ENCODE measurements at places on chromosomes 1 and 21.
A peak's percentile ranks its signal among the peaks of the same experiment; 100 is the strongest.

DNA sequence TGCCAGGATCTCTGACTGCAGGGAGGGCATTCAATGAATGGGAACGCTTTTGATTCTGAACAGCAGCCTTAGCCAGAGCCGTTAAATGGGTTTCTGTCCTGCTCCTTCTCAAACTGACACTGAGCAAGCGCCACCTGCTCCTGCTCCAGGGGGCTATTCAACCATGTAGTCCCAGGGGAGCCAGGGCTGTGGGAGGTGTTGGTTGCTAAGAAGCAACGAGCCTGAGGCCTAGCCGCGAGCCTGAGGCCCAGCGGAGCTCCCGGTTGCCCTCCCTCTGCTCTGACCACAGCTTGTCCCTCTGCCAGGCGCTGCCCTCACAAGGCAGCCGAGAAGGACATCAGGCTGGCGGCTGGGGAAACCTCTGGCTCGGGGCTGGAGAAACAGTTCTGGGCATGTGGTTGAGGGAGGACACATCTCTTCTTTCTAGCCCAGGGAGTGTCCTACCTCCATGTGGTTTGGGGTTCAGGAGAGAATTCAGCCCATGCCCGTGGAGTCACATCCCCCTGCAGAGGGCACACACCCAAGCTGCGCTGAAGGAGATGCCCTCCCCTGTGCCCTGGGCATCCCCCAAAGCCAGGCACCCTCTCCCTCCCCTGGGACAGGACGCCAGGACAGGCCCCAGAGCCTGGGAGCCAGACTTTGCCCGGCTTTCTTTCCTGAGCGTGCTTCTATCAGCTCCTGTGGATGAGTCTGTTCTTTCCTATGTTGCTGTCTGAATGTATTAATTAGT lies 18.0 kb downstream of the PCP4 start:
- DNase-seq = no peak

GRCh38 chr1:93708734-93709481 lies 27.3 kb upstream of the BCAR3 start:
- peak; percentile 46 for DNase-seq

- DNase-seq = no peak
Measured at GRCh38 chr21:37082856-37083528, 9.9 kb downstream of the TTC3 start.

DNA sequence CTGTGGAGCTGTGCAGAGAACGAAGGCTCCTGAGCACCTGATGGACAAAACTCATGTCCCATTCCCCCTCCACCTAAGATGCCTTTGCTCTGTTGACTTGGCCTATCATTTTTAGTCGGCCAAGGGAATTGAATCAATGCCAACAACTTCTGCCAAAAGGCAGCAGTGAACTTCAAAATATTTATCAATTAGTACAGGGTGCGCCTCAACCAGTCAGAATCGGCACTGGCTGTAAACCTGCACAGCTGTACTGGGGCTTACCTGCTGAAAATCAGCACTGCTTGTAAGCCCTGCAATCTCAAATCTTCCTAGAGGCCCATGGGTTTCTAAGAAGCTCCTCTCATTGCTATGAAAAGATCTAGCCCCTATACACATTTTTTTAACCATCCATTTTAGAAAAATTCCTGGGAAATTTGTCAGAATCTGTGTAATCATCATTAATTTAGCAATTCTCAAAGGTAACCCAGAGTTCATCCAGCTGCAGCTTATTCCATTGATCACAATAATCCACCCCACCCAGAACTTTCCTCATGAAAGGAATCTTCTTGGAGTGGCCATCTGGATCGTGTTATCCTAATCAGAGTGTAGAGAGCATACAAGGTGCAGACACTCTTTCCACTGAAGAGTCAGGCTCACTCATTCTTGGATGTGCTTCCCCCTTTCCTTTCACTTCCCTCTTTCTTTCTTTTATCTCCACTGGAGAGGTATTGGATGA lies 40.2 kb downstream of the ADAMTS1 start:
- no peak for DNase-seq

GRCh38 chr1:67433837-67434236 lies 3.6 kb upstream of the SERBP1 start:
- DNase-seq = no peak

DNA sequence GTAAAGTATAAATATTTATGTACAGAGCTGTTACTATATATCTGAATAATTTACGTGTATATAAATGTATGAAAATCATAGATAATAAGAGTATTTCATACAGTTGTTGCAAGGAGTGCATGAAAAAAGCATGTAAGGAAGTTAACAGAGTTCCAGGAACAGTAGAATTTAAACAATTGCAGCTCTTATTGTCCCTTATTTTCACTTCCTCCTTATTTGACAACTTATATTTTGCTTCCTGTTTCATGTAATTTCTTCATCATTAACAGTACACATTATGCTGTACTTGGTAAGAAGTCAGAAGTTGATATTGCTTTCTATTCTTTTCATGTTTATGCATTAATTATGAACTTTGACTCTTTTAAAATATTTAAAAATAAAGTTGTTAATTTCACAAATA lies 681.5 kb downstream of the LRRIQ3 start:
- no peak for DNase-seq

GRCh38 chr1:110188035-110188618 lies 22.0 kb upstream of the KCNC4 start:
- no peak for DNase-seq

GRCh38 chr1:59520827-59521418 lies 224.0 kb downstream of the FGGY start:
- DNase-seq = no peak

DNA sequence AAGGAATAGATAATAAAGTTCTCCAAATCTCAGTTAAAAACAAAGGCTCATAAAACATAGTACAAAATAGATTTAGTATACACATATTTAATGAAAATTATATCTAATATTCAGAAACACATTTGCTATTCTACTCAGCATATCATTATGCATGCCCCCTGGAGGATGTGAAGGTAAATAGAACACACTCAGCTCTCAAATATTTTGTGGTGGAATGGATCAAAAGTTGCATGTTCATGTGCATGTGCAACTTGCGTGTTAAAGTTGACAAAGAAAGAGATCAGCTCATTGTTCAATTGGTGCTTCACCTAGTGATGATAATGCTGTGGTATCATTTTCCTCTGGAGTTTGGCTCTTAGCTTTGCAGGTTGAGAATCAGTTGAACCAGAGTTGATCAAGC lies 4.9 kb upstream of the ZNF644 start:
- DNase-seq = no peak

DNA sequence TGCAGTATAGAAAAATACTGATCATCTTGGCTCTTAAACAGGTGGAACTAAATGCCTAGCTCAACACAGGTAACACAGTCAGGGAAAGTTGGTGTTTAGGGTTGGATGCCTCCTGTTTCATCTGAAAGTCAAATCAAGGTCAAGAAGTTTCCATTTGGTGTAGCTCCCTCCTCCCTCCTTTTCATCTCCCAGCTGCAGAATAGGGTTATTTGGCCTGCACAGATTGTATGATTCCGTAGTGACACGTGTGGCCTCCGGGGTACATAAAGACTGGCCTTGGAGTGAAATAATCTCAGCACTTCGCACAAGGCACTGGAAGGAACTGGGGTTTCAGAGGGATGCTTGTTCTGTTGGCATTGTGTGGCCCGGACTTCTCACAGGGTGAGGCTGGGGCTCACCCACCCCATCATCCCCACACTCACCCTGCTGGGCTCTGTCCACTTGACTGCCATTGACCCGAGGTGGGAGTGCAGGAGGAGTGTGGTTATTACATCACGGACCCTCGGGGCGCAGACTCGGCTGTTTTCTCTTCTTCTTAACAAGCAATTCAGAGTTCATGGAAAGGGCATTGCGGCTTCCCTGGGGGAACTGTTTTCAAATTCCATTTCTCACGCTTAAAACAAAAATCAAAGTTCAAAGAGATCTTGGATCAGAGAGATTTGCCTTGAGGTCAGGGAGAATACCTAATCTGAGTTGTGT lies 18.4 kb downstream of the IGSF5 start:
- DNase-seq = no peak

DNA sequence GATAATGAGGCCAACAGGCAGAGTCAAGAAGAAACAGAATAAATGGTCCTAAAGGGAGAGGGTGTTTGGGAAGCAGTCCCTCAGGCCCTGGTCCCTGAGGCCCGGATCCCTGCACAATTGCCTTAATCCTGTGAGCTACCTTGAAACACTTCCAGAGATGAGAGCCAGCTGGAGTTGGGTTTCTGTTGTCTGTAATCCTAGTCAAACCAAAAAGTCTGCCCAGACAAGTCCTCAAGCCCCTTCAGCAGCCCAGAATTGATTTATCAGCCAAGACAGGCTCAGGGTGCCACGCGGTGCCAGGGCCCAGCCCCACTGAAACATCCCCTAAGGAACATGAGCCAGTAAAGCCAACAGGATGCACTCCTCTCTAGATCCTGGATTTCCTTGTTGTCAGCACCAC lies 16.4 kb upstream of the CLSTN1 start:
- DNase-seq = no peak

DNA sequence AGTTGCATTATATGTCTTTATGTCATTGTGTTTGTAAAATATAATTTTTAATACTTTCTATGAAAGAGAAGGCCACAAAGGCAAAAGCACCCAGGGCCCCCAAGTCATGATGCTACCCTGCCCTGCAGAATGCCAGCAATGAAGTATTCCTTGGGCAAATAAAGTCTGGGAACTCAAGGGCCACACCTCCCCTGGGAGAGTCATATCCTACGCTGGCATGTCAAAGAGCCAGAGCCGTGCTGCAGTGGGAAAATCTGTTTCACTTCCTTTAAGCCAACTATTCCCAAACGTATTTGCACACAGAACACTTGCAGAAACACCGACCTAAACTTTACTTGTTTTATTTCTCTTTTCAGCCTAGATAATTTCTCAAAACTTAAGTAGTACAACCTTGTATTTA lies 98.4 kb upstream of the KAZN start:
- DNase-seq = no peak

All from activated CD4-positive, alpha-beta T cell treated with anti-CD3 and anti-CD28 coated beads, Interleukin-2, Interleukin-4, amounts not matched to agents 100 ng/mL and 50 ng/mL, durations not matched to agents 16 hours and 8 hours (primary cell).